ENCODE measurements at places on chromosomes 5 and 9.
A peak's percentile ranks its signal among the peaks of the same experiment; 100 is the strongest.

DNA sequence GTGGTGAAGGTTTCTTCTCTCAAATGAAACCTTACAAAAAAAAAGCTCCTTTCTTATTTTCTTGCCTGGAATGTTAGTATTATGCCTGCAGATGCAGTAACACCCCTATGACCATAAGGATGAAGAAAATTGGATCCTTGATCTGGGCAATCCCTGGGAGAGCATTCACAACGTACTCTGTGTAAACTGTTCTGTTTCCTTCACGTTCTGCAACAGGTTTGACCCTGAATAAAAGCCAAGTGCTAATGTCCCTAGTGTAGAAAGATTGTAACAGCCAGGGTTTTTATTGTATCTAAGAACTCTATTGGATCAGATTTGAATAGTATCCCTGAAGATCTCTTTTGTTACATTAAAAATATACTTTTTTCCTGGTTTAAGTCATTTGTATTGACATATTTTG lies 1639.6 kb upstream of the ACO1 start:
- no peak for DNase-seq

DNA sequence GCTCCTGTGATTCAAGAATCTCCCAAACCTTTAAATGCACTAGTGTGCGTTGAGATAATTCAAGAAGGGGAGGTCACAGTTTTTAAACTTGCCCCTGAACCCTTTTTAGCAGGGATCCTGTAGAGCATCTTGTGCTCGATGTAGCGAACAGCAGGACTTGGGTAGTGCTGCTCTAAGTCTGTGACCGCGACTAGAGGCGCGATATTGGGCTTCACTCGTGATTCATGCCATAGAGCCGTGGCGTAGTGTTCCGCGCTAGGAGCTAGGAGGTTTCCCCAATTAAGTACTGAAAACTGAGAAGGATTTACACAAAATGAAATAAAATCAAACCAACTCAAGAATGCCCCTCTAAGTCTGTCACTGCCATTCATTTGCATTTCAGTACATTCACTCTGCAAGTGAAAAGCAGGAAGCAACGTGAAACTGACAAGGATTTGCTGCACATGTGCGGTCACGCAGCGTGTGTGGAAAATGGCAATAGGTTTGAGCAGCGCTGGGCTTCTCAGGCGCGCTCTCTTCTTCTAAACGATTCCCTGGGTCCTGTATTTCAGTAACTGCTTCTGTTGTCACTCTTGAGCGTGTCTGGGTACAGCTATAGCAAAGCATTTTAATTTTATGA lies 1135.9 kb upstream of the WWC1 start:
- no peak for DNase-seq

DNA sequence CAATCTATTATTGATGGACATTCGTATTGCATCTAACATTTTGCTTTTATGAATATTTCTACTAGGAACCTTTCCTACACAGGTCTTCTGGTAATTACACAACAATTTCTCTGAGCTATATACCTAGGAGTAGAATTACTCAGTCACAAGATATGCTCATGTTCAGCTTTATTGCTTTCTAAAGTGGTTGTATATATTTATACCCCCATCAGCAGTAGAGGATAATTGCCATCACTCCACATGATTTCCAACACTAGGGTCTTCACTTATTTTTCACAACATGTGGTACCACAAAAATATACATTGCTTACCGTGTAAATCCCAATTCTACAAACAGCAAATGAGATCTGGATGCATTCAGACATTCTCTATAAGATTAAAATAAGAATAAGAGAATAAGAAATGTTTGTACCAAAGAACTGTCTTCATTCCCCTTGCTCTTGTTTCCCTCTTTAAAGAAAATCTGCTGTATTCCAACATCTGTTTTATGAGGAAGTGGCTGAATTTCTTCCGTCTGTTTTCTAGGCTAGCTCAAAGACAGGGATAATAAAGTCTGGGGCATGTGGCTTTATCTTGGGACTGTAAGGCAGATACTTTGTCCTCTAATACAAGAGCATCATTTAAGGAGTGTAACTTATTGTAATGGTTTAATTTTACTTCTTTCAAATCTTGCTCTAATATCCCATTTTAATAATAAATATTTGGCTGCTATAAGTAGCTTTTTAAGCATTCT lies 28.2 kb downstream of the ARL15 start:
- DNase-seq, result no peak

DNA sequence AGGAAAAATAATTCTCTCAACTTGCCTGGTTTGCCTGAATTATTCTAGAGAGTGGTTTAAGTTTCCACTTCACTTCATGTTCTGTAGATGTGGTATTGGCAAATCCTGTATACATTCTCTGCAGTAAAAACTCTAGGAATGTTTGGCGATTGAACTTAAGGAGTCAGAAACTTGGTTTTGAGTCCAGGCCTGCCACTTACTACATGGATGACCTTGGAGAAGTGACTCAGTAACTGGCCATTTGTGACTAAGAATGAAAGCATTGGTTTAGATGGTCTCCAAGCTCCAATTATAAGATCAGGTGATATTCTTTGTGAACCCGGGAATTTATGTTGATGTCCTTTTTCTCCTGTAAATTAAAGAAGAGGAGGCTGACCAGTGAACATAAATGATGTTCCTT lies 233.8 kb downstream of the GAS1 start:
- no peak for DNase-seq

DNA sequence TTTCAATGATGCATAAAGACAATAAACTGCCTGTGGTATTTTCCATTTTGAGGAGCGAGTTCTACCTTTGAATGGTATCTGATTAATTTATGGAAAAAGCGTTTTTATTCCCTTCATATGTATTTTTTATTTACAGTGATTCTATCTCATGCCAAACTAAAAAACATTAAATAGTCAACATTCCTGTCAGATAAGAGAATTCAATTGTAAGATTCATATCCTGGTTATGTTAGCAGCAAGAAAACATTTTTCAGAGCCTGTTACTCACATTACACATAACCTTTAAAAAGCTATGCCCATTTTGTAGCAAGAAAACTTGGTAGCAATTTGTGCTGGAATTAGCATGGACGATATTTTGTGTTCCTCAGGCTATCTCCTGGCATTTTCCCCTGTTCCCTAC lies 55.1 kb upstream of the PRLR start:
- no peak for DNase-seq

DNA sequence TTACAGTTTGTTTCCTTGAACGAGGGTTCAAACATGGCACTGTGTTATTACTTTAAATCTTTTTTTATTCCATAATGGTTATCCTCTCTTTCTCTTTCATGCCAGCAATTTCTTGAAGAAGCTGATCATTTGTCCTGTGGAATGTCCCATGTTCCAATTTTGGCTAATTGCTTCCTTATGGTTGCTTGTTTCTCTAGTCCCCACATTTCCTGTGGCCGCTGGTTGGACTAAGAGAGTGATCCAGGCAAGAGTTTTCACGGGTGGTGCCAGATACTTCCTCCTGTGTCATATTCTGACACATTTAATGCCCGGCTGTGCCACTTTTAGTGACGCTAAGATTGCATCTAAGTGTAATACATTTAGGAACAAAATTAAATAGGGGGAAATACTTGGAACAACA lies 83.8 kb upstream of the FAM169A start:
- no peak for DNase-seq

DNA sequence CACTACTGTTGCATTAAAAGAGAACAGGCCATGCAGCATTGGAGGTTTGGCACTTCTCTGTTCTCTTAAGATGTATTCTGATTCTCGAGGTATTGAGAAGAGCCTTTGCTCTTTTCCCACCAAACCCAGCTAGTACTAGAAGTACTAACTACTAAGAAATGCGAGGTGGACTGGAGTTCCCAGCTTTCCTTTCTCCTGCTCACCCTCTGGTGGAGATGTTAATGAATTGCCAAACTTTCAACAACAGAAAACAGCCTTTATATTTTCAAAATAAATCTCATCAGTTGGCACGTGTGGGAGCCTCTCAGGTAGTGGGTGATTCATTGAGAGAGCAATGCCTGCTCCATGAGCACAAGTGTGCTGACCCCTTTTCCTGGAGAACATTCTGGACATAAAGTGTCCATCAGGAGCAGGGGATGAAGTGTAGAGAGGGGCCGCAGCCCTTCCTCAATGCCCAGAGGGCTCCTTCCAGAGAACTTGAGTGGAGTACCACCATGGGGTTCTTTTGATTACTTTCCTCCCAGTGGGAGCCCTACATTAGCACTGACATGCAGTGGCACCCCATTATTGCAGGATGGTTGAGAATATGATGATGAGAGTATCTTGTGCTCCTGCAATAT lies 45.7 kb downstream of the TMEM174 start:
- no peak for DNase-seq

GRCh38 chr5:133952729-133953567 lies 15.5 kb downstream of the C5orf15 start:
- no peak for DNase-seq

GRCh38 chr9:119370816-119371215 lies 1.6 kb upstream of the BRINP1 start:
- DNase-seq, result no peak

GRCh38 chr9:77435277-77435676 lies 212.8 kb downstream of the GNA14 start:
- no peak for DNase-seq

DNA sequence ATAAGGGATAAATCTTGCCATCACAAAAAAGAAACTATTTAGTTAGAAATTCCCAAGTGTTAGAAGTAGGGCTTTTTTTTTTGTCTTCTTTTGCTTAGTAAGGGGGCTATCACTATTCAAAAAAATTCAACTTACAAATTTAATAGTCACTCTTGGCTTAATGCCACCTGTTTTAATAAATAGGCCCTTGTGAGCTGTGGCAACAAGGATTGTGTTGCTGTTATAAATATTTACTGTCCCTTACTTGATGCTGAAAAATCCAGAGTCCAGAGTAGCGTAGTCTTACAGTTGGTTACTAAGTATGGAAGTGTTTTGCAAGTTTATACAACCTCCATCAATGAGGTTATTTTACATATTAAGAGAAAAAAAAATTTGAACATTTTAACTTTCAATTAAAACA lies 21.4 kb upstream of the CEP78 start:
- no peak for DNase-seq

DNA sequence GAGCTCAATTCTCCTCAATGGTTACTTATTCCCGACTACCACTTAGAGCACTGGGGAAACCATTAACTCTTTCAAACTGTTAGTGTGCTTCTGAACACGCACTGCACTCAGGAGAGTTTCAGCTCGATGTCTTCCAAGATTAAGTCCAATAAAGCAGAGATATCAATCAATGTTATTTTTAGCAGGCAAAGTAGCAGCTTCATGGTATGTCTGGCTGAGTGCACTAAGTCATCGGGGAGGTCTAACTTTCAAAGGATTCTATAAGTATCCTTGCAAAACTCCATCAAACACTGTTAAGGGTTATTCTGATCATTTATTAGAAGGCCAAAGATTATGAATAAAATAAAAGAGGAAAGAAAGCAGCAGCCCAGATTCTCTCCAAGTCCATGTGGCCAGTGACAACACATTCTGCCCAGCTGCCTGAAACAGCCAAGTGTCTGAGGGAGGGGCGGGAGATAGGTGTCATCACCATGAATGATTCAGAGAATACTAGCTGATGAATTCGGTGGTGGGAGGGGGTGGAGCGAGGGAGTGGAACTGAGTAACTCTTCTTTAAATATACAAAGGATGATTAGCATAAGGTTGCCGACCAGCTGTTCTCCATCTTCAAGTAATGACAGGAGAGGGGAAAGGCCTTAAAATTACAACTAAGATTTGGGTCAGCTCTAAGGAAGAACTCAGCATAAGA lies 21.3 kb downstream of the NREP start:
- peak; percentile 41 for DNase-seq

DNA sequence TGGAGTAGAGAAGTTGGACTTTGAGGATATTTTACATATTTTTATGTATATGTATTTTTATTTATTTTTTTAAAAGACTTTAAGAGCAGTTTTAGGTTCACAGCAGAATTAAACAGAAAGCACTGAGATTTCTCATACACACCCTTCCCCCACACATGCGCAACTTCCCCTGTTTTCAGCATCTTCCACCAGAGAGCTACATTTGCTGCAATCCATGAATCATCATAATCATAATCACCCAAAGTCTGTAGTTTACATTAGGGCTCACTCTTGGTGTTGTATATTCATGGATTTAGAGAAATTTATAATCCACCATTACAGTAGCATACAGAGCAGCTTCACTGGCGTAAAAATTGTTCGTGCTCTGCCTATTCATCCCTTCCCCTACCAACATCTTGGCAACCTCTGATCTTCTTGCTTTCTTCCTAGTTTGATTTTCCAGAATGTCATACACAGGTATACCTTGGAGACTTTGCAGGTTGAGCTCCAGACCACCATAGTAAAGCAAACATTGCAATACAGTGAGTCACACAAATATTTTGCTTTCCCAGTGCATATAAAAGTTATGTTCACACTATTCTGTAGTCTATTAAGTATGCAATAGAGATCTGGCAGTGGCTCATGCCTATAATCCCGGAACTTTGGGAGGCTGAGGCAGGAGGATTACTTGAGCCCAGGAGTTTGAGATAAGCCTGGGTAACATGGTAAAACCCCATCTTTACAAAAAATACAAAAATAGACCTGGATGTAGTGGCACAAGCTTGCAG lies 9.6 kb upstream of the CCDC171 start:
- no peak for DNase-seq

DNA sequence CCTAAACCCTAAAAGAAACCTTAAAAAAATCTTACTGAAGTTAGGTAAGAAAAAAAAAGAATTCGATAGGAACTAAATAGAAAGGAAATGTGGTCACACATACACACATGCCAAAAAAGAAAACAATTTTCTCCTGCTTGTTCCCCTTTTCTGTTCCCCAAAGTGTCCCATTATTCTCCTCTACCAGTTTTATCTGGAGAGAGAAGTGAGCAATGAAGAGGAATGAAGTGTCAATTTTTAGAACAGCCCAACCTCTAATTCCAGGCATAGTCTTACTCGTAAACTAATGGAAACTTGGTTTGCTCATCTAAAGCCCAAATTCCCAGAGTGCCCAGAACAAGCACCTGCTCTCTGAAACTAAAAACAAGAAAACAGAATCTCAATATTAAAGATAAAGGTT lies 26.1 kb downstream of the AP3B1 start:
- DNase-seq, result no peak

- DNase-seq, result no peak
Observed at GRCh38 chr9:134371731-134372130, 45.5 kb downstream of the RXRA start.

DNA sequence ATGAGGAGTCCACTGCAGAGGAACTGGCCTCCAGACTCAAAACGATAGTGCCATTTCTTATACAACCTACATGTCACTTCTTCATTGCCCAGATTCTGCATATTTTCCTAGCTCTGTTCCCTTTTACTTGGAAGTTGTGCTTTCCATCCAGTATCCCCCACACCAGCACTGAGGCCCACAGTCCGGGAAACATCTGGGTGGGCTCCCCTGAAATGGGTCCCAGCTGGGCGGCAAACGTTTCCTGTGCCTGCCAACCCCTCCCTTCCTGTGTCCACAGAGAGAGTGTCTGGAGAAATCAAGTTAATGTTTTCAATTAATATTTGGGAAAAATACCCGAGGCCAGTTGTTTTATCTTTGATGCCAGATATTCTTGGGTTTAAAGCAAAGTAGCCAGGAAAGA lies 111.8 kb downstream of the COL23A1 start:
- no peak for DNase-seq

DNA sequence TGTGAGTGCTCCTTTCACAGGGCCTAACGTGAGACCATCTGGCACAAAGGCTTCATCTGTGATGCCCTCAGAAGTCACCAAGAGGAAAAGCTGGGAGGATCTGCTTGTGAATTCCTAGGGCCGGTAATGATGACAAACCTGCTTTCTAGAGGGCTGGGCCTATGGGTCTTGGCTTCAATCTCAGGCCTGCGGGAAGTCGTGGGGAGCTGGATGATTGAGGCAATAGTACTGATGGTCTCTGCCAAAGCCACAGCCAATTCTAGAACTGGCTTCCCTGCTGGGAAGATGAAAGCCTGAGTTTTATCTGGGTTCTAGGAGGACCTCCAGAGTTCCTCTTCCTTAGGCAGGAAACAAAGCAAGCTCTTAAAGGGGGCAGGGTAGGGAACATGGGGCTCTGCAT lies 102.7 kb downstream of the TMEM215 start:
- no peak for DNase-seq

Measured in stimulated activated CD4-positive, alpha-beta T cell treated with anti-CD3 and anti-CD28 coated beads, TNF-alpha, amount 100 ng/mL, for 24 hours (primary cell).